ENCODE measurements at places on chromosomes 3 and 15.

DNA sequence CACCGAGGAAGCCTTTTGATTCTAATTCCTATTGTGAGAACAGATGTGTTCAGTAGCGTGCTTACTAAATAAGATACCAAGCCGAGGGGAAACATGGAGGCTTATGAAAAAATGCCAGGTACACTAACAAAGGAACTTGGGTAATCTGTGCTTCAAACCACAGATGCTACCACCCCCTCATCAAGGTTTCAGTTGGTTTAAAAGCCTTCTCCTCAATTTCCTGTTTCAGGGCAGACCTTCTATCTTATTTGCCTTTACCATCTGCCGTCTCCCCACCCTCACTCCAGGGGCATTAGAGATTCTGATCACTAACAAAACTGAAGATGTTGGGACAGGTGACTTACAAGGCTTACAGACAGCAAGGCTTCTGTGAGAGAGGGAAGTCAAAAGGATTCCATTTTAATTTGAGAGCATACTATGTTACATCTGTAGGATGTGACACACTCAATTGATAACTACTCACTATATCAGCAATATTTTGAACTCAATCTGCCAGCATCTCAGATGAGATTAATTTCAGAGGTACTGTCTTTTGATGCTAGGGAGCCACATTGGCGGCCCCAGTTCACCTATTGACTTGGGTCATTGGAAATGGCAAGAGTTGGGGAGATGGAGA lies 60.6 kb upstream of the PLCL2 start:
- no peak for DNase-seq

- no peak for DNase-seq
These were observed 43.9 kb downstream of the ZNF148 start for GRCh38 chr3:125331243-125331642.

GRCh38 chr15:98683831-98684230 lies 35.5 kb downstream of the IGF1R start:
- DNase-seq, result no peak

DNA sequence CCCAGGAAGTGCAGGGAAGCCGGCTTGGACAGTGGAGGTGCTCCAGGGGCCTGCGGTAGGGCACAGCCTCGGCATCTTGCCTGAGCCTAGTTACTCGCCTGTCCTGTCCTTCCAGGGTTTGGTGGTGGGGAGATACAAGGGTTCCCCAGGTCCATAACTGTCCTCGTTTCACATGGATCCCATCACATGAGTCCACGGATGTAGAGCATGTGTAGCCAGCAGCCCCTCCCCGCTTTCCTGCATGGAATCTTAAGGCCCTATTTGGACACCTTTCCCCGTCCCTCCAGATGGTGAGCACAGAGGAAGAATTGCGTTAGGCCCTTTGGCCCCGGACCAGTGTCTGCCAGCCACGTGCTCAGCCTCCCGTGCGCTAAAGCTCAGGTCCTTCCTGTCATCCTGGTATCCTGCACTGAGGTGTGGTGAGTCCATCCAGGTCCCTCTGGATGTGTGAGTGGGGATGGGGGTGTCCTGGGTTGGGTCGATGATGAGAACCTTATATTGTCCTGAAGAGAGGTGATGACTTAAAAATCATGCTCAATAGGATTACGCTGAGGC lies 230.4 kb downstream of the SNRPN start:
- no peak for DNase-seq

DNA sequence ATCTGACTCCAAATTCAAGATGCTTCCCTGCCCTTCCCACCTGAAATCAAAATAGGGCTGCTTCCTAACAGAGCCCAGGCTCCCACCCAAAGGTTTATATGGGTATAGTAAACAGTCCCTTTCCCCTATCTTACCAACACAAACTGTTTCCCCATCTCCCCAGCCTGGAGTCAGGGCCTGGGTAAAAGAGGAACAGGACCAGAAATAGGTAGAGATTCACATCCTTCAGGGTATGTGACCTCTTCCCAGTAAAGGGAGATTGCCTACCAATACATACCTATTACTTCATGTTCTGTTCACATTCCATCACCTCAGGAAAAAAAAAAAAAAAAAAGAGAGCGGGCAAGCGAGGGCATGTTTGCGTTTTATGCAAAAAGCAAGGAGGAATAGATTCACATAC lies 9.7 kb upstream of the SHF start:
- DNase-seq, result no peak

GRCh38 chr15:101129851-101130380 lies 121.9 kb downstream of the CHSY1 start:
- DNase-seq, result no peak
